ENCODE measurements at places on chromosomes 2 and 18. TPM values are rescaled to one million over a fixed set of nuclear protein-coding genes. Genes with fewer than 3 reads are reported as not detected.

The EEF1B2 gene
- total RNA-seq = 497 TPM

The DSG1 gene
- not detected for total RNA-seq

The AMER3 gene
- not detected for total RNA-seq

The ARL4C gene
- total RNA-seq = 2.7 TPM

The TMEM163 gene
- 0.13 TPM for total RNA-seq

The TNFAIP6 gene
- total RNA-seq = not detected

The UXS1 gene
- total RNA-seq = 28.4 TPM

The KATNAL2 gene
- total RNA-seq = 0.25 TPM

The MAP3K19 gene
- not detected for total RNA-seq

The ACKR3 gene
- 20.7 TPM for total RNA-seq

The SEPTIN2 gene
- 471 TPM for total RNA-seq

The DPYSL5 gene
- total RNA-seq = under 0.01 TPM

The PTPN4 gene
- total RNA-seq = 27.1 TPM

The POTEC gene
- not detected for total RNA-seq

The RNU2-63P gene
- total RNA-seq = not detected

The FZD7 gene
- under 0.01 TPM for total RNA-seq

The PPM1B gene
- total RNA-seq = 16.2 TPM

The DOK6 gene
- total RNA-seq = 2.3 TPM

The ACOXL gene
- not detected for total RNA-seq
